ENCODE measurements at places on chromosomes 16 and 17. TPM values are rescaled to one million over a fixed set of nuclear protein-coding genes. Genes with fewer than 3 reads are reported as not detected.

DNA sequence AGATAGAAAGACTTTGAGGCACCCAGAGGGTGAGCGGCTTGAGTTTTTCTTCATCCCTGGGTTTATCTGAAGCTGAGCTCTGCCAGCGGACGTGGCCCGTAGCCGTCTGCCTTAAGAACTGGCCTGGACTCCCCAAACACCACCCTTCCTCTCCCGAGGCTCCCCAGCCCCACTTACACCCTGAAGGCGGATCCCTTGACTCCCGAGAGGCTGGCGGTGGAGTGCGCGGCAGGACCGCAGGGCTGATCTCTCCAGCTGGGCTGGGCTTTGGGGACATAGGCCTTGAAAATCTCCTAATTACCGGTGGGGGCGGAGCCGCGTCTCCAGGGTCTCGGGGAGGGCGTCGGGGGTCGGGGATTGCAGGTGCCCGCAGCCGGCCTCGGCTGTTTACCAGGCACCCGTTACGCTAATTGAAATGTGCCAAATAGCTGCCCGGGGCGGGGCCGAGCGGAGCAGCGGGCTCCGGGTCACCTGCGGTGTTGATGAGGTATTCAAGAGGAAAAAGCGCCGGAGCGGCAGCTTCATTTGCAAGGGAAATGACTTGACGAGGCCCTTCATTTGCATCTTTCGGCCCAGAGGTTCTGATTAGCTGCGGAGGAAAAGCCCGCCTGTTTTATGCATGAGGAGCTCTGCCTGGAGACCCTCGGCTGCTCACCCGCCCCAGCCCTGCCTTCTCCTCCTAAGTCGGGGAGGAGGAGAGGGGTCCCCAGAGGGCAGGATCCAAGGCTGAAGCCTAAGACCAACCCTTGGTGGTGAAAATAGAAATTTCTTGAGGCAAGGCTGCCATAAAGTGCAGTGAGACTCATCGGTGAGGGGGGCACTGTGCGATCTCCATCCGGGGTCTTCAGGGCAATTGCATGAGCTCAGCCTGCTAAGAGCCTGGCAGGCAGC lies 100.7 kb downstream of the MGAT5B start:
- DNase-seq, result no peak

- no peak for DNase-seq
These were observed 2.7 kb downstream of the C16orf87 start for GRCh38 chr16:46828292-46828691.

GRCh38 chr16:70758786-70759185 lies 42.2 kb downstream of the VAC14 start:
- no peak for DNase-seq

DNA sequence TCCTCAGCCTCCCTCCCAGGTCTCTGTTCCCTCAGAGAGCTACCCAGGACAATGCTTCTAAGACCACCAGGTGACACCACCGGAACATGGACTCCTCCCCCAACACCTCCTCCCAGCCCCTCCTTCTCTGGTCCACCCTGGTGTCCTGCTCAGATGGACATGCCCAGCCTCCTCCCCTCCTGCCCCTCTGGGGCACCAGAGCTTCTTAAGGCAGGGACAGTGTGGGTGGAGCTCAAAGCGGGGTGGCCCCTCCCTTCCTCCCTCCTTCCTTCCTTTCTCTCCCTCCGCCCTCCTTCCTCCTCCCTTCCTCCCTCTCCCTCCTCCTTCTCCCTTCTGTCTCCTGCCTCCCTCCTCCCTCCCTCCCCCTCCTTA lies 22.7 kb downstream of the TRPV3 start:
- peak; percentile 67 for DNase-seq

- no peak for DNase-seq
These were observed 6.7 kb downstream of the SMIM5 start for GRCh38 chr17:75639771-75640555.

DNA sequence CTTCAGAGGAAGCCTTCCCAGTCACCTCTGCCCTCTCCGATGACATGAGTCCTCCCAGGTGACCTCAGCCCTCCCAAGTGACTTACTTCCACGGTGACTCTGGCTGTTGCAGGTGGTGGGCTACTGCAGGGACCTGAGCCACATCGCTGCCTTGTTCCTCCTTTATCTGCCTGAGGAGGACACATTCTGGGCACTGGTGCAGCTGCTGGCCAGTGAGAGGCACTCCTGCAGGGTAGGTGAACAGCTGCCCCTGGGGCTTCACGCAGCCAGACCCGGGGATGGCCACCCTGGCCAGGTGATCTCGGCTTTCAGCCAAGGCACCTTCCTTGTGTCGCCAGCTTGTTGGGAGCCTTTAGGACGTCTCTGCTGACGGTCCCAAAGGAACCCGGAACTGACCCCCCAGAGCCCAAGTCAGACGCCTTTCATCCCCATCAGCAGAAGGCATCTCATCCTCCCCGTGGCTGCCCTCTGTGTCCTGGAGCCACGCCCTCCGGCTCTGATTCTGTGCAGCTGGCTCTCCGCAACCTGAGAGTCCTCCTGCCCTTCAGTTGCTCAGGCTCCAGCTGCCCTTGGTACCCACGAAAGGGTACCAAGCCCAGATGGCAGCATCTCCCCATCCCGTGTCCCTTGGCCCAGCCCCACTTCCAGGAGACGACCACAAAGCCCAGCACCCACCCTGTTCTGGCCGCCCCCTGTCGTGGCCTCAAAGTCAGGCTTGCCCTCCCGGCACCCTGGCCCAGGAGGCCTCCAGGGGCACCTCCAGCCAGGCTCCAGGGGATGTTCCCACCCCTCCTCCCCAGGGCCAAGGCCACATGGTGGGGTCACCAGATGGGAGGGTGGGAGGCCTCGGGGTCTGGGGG lies 81.7 kb downstream of the GOSR1 start:
- DNase-seq, result no peak

DNA sequence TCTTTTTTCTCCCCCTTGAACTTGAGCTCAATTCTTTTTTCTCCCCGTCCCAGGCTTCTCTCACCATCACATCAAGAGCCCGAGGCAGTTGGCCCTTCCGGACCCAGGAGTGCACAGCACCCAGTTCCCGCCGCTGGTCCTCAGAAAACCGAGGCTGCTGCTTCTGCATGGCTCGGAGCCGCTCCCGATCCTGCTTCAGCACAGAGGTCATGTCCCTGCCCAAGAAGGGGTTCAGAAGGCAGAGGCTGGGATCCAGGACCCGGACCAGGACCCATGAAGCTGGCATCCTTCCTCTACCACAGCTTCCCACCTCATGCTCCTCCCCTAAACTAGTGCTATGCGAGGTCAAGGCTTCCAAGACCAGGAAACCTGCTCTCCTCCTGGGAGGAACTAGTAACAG lies 10.5 kb downstream of the PER1 start:
- DNase-seq, result no peak

Gene ITGAD
- 0.12 TPM for total RNA-seq

DNA sequence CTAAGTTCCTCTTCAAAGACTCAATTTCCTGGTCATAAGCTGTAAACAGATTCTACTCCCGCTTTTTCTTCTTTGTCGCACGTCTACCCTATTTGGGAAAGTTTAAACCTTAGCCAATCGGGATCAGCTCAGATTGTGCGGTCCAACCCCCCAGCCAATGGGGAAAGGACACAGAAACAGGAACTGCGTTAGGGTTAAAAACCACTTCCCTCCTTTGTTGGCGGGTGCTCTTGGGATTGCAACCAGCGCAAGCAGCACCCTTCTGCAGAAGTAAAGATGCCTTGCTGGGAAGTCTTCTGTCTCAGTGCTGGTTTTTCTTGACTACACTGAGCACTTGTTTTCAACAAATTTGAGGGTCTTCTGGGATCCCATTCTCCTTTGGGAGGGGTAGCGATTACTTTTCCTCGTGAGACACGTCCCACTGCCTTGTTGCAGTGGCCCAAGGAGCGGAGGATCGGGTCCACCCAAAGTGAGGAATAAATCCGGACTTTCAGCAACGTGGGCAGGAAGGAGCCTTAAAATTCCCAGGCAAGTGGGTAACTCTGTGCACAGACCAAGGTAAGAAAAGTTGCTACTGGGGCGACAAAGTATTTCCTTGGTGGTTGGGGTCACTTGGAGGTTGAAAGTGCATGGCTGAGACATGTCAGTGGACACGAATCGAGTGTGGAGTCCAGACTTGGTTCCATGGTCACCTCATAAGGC lies 1.0 kb upstream of the YPEL3 start:
- DNase-seq, result no peak

Gene RCVRN
- total RNA-seq, result not detected

Gene ZNF385C
- total RNA-seq, result 1.1 TPM

GRCh38 chr17:49699966-49700575 lies 7.7 kb downstream of the SLC35B1 start:
- DNase-seq, result no peak

DNA sequence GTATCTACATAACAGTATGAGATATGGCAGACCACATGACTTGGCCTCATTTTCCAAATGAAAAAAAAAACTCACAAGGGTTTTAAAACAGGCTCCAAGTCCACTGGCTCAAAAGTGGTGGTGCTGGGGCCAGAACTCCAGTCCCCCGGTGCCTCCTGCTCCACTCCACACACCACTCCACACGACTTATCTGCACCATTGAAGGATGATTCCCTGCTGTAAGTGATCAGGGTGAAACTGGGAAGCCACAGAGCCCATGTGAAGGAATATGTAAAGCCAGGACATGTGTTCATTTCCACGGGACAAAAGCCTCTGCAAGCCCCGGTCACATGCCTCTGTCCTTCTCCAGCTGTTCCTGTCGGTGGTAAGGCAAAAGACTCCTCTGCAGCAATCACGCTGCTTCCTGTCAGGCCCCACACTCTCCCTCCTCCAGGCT lies 97.2 kb downstream of the ZNF18 start:
- DNase-seq, result no peak

DNA sequence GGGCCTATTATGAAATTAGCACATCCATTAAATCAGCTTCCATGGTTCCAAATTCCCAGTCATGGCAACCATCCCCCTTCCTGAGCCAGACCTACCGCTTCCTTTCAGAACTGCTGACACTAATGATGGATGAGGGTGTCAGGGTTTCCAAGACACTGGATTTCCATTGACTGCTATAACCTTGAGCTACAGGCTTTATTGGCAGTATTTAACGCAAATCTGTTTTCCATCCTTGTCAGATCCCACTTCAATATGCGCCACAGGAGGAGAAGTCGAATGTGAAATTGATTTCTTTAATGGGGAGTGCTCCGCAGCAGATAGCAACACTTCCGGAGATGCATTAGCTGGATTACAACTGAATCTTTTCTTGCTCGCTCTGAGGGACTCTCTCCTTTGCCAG lies 197.1 kb downstream of the HS3ST4 start:
- no peak for DNase-seq

DNA sequence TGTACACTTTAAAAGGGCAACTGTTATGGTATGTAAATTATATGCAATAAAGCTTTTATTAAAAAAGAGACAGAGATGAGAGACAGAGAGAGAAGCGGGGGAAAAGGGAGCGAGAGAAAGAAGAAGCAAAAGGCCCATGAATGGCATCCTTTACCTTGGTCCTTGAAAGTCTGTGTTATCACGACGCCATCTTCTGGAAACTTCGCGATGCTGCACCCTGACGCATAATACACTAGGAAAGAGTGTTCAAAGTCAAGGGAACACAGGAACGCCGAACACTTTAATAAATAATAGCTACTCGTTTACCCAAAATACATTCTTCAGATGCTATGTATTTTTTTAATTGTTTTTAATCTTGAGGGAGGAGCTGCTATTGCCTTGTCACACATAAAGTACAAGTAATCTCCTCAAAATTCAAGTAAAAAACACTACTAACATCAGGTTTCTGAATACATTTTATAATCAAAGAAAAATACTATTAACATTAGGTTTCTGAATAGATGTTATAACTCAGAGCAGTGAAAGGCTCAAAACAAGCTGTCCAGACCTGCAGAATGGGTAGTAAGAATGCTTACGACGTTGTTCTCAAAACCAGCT lies 23.0 kb upstream of the SLC38A8 start:
- peak; percentile 48 for DNase-seq

GRCh38 chr17:61495161-61495857 lies 43.1 kb downstream of the TBX4 start:
- DNase-seq, result peak; percentile 93

DNA sequence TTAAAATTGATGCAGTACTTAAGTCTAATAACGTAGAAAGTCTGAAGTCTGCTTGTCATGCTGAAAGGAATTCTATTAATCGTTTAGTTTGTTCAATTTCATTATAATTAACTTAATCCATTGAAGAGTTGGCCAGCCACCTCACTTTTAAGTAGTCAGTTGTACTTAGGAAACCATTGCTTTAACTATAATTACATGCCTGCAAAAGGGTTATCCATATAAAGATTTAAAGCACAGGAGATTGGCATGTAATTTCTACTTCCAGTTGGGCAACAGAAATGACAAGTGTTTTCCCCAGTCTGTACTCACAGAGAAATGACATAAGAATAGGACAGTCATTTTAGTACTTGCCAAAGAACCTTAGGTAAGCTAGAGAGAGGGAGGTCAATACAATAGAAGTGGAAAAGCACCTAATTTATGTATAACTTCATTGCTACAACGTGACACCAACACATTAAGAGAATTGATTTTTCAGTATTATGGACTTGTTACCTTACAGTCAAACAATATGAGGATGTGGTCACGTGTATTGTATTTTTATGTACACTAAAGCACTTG lies 3.7 kb upstream of the USP32 start:
- no peak for DNase-seq

Gene IRF8
- total RNA-seq, result 0.61 TPM

DNA sequence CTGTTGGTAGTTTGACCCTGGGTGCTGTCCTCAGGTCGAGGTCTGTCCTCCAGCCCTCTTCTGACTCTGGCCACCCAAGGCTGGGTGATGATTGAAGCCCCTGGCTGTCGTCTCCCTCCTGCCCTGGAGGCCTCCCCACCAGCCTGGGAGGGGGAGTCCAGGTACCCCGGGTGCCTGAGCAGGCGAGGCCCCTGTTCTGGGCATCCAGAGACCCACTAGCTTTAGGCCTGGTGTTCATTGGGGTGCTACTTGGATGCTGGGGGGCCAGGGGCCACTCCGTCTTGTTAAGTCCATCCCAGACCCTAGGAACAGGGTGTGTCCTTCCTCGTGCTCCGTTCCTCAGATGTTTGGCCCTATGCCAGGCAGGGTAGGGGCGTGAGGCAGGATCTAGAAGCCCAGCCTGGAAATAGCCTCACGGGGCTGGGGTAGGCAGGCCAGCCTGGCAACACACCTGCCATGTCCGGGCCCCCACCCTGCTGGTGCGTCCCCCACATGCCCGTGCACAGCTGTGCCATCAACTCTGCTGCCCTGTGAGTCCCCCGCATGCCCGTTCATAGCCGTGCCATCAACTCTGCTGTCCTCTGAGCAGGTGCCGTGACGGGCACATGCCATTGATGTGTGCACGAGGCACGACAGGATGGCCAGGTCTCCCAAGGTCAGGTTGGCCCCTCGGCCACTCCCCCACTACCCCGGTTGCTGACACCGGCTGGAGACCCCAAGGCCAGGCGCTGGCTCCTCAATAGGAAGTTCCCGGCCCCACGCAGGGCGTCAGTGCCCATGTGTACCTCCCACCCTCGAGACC lies 36.9 kb downstream of the GINS2 start:
- no peak for DNase-seq

Gene PDILT
- total RNA-seq, result not detected

GRCh38 chr16:89257281-89257731 lies 39.8 kb downstream of the ZNF778 start:
- no peak for DNase-seq

Gene TPPP3
- 1.2 TPM for total RNA-seq

Gene ZPBP2
- total RNA-seq, result not detected

Measured in HCT116 (cell line).